ENCODE measurements at places on chromosomes 6 and 20.

DNA sequence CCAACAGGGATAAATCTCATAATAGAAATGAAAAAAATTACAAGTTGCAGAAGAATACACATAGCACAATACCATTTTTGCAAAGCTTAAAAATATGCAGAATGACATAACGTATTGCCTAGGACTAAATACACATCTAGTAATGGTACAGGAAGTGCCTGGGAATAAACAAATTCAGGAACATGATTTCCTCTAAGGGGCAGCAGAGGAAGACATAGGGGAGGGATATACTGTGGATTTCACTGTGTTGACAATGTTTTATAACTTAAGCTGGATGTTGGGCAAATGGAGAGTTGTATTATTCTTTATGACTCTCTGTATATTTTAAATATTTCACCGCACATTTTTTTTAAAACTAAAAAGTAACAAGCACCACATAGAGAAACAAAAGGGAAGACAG is 5.6 kb upstream of the GLO1 start:
- DNase-seq, result no peak

DNA sequence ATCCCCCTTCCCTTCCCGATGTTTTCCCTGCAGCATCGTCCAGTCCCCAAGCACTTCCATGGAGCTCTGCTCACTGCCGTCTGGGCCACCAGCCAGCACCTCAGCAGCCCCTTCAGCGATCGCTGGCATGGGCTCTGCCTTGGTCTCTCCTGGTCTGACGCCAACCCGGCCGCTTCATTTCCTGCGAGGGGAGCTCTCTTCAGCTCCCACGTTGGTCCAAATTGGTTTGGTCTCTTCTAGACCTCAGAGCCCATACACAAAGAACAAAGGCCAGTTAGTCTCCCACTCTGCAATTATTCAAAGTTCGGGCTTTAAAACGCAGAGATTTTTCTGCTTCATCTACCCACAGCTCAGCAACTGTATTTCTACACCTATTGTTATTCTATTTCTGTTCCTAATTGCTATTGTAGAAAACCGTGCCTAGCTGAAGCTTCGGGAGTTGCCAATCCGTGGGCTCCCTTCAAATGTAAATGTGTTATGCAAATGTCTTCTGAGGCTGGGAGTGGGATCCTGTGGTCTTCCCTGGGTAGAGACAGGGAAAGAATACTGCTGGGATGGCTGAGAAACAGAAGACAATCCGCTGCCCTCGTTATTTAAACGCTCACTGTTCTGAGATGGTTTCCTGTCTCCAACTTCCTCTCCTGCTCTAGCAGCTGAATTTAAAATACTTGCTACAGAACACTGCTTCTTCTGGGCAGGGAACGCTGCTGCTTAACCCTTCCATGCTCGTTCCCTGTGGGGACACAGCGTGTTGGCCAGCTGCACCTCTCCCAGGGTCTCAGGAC is 154.2 kb upstream of the QKI start:
- no peak for DNase-seq

GRCh38 chr6:89073014-89073620 is 7.4 kb upstream of the PNRC1 start:
- no peak for DNase-seq

GRCh38 chr6:154139892-154140291 is 100.9 kb downstream of the OPRM1 start:
- DNase-seq, result no peak

GRCh38 chr6:16392010-16392409 is 153.6 kb downstream of the GMPR start:
- no peak for DNase-seq

- DNase-seq, result peak; percentile 57
Observed at GRCh38 chr6:90110971-90111370, 185.7 kb downstream of the BACH2 start.

GRCh38 chr6:64990652-64991304 is 716.2 kb downstream of the EYS start:
- DNase-seq, result no peak

DNA sequence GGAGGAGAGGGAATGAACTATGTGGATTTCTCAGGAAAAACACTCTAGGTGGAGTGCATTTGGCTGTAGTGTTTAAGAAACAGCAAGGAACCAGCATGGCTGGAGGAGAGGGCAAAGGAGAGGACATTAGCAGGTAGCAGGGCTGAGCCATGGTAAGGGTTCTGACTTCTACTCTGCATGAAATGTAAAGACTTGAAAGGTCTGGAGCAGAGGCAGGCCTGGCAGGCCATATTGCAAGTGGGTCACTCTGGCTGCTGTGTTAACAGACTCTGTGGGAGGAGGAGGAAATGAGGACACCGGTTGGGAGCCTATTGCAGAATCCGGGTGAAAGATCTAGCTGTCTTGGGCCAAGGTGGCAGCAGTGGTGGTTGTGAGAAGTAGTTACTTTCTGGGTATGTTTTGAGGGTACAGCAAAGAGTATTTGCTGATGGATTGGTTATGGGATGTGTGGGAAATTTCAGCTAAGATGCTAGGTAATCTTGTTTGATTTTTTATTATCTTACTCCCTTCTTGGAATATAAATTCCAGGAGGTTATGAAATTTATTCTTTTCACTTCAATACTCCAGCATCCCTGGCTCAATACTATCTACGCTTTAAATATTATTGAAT is 115.9 kb upstream of the BCLAF1 start:
- no peak for DNase-seq

- DNase-seq, result no peak
Observed at GRCh38 chr20:48019496-48019895, 234.2 kb upstream of the SULF2 start.

- no peak for DNase-seq
Observed at GRCh38 chr20:34199183-34199582, 42.0 kb upstream of the ASIP start.

- no peak for DNase-seq
Observed at GRCh38 chr6:19368511-19368910, 468.7 kb upstream of the ID4 start.

DNA sequence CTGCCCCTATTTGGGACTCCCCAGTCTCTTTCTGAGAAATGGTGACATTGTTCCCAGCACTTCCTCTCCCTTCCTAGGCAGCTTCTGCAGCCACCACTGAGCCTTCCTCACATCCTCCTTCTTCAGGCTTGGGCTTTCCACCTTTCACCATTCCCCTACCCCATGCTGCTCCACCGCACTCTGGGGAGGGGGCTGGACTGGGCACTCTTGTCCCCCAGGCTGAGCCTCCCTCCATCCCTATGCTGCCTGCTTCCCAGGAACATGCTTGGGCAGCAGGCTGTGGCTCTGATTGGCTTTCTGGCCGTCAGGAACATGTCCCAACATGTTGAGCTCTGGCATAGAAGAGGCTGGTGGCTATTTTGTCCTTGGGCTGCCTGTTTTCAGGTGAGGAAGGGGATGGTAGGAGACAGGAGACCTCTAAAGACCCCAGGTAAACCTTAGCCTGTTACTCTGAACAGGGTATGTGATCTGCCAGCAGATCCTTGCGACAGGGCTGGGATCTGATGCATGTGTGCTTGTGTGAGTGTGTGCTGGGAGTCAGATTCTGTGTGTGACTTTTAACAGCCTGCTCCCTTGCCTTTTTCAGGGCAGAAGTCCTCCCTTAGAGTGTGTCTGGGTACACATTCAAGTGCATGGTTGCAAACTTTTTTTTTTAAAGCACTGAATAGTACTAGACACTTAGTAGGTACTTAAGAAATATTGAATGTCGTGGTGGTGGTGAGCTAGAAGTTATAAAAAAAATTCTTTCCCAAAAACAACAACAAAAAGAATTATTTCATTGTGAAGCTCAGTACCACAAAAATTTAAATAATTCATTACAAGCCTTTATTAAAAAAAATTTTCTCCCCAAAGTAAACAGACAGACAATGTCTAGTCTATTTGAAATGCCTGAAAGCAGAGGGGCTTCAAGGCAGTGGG is 2.1 kb upstream of the CDKN1A start:
- no peak for DNase-seq
